ENCODE measurements at places on chromosomes 12 and 14. TPM values are rescaled to one million over a fixed set of nuclear protein-coding genes. Genes with fewer than 3 reads are reported as not detected.

The LRCOL1 gene
- not detected for total RNA-seq

The GALNT9 gene
- total RNA-seq = not detected

The GYS2 gene
- not detected for total RNA-seq

The DBX2 gene
- total RNA-seq = not detected

The SLC16A7 gene
- 7.9 TPM for total RNA-seq

The IFT81 gene
- 6.4 TPM for total RNA-seq

The NCOR2 gene
- 58.1 TPM for total RNA-seq

The B3GNT4 gene
- 0.39 TPM for total RNA-seq

The LMNTD1 gene
- total RNA-seq = not detected

The TAS2R46 gene
- 2.5 TPM for total RNA-seq

The RNF41 gene
- total RNA-seq = 67.9 TPM

The PGF gene
- total RNA-seq = under 0.01 TPM

The ALDH1L2 gene
- 6.8 TPM for total RNA-seq

The SLC22A17 gene
- 22.0 TPM for total RNA-seq

The LRIG3 gene
- total RNA-seq = 9.0 TPM

The ENDOU gene
- 1.8 TPM for total RNA-seq

The NOXRED1 gene
- 1.2 TPM for total RNA-seq

The IL22 gene
- total RNA-seq = not detected

The CRIP1 gene
- 5.5 TPM for total RNA-seq

The INHBC gene
- total RNA-seq = not detected

The KLRK1 gene
- total RNA-seq = 0.43 TPM

The FAM181A gene
- total RNA-seq = not detected

The POMT2 gene
- 17.7 TPM for total RNA-seq

The ABCD2 gene
- total RNA-seq = not detected

The OTUB2 gene
- total RNA-seq = 1.2 TPM

The TAS2R9 gene
- total RNA-seq = not detected

All from placental epithelial cell (primary cell).